ENCODE measurements at places on chromosomes 16 and 17. TPM values are rescaled to one million over a fixed set of nuclear protein-coding genes. Genes with fewer than 3 reads are reported as not detected.

PPP1R1B gene
- 45.7 TPM for total RNA-seq

DNA sequence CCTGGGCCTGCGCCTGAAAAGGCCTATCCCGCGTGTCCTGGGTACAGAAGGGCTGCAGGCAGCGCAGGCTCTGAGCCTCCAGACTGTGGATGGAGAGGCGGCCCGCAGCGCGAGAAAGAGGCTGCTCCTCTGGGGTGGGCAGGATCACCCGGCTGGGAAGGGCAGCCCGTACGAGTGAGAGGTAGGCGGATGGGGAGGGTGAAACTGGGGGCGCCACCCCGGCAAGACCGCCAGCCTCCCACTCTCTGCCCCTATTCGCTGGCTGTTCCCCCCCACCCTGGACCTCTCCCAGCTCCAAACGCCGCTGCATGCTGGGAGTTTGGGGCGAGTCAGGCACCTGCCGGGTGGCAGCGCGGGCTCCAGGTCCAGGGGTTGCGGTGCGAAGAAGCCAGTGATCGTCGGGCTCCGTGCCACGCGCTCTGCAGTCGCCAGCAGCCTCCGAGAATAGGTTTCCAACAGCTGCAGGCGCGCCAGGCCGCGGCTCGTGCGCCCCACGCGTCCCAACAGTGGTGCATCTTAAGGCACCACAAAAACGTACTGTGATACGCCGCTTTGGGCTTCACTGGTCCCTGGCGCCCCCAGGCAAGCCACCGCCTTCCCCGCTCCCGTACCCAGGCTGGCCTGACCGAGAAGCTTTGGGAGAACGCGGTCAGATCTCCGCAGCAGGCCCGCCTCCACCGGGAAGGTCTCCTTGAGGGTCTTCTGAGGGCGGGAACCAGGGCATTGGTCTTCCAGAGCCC, 1.1 kb downstream of the NOXO1 start:
- no peak for DNase-seq

DNA sequence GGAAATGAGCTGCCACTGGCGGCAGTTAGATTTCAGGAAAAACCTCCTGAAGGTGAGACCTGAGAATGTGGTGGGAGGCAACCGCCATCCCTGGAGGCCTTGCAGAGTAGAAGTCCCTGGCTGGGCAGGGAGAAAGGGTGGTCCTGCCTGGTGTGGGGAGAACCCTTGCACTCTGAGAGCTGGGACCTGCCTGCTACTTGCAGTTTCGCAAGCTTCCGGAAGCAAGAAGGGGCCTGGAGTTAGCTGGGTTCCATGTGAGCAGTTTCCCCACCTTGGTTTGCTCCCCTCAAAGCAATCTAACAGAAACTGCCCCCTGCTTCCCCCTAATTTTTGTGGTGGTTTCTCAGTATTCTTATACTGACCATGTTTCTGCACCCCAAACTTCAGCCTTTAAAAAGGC, 6.5 kb downstream of the ZNF629 start:
- DNase-seq = no peak

DNA sequence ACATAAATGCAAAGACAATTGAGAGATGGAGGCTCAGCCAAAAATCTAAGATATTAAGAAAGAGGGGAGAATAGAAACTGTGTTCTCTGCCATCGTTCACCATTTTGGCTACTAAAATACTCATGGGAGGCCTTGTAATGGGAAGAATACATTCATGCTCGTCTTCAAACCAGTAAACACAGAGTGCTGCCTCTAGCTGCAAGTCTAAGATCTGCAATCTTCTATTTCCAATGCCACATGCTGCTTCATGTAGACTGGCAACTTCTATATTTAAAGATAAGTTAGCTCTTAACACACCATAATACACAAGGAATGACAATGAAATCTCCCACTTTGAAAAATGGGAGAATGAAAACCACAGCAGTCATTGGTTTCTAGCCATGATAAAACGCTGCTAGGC, 387.3 kb downstream of the HS3ST3B1 start:
- no peak for DNase-seq

DNA sequence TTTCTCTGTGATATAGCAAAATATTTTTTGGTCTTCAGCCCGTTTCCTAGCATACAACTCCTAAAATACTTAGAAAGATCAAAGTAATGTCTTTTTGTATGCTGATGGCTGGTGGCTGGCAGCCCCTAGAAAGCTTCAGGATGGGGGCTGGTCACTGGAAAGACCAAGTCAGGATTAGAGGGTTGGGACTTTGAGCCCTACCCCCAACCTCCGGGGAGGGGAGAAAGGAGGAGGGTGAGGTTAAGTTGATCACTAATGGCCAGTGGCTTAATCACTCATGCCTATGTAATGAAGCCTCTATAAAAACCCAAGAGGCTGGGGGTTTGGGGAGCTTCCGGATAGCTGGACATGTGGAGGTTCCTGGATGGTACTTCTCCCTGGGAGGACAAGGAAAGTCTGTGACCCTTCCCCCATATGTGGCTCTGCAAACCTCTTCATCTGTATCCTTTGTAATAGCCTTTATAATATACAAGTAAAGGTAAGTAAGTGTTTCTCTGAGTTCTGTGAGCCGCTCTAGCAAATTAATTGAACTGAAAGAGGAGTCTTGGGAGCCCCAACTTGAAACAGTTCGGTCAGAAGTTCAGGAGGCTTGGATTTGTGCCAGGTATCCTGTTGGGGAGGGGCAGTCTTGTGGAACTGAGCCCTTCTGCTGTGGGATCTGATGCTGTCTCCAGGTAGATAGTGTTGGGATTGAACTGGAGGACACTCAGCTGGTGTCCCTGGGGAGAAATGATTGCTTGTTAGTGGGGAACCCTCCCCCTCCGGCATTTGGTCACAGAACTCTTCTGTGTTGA, 3.5 kb downstream of the SLC7A6 start:
- no peak for DNase-seq

DNA sequence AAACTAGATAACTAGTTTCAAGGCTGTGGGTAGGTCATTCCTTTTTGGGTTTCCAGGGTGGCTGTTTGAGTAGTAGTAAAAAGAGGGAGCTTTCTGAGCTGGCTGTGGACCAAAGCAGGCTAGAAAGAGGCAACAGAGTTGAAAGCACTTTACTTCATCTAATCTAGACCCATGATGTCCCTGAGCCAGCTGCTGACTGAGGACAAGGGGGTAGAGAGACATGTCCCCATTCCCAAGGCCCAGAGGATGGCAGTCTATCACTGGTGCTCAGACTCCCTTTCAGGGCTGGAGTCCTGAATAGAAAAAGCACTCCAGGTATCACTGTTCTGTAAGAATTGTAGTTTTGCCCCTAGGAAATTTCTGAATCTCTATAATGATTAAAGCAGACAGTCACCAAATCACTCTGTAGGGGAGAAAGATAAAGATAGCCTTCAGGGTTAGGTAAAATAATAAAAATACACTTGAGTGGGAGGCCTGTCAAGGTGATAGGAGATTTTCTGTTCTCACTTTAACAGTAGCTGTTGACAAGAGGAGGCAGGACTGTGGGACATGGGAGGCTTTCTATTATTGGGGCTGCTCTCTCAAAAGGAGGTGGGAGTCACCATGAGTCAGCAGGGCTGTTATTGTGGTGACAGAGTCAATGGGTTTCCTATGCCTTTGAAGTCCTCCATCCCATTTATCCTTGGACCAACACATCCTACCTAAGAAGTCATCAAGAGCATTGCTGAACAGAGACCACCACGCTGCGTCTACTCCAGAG, 190.2 kb upstream of the MPHOSPH6 start:
- no peak for DNase-seq

IRX3 gene
- 7.0 TPM for total RNA-seq

DNA sequence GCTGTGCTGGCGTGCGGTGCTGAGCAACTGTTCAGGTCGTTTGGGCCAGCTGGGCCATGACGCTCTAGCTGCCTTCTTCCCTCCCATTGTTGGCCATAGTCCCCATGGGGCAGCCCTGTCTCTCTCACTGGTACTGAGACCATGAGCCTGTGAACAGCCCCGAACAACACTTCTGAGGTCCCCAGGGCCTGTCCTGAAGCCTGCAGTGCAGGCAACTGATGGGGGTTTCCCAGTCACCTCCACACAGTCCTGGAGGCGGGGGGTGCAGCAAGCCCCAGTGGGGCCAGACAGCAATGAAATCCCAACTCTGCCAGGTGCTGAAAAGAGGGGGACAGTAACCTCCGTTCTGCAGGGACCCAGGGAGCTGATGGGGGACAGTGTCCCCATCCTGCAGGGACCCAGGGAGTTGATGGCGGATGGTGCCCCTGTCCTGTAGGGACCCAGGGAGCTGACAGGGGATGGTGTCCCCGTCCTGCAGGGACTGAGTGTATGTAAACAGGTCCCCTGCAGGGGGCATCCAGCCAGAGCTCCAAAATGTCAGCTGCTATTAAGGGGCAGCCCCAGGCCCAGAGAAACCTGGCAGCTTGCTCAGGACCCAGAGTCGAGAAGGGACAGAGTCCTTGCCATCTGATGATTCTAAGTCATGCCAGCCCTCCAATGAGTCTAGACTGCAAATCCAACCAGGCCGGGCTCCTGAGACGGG, 30.4 kb downstream of the ENGASE start:
- no peak for DNase-seq

DNA sequence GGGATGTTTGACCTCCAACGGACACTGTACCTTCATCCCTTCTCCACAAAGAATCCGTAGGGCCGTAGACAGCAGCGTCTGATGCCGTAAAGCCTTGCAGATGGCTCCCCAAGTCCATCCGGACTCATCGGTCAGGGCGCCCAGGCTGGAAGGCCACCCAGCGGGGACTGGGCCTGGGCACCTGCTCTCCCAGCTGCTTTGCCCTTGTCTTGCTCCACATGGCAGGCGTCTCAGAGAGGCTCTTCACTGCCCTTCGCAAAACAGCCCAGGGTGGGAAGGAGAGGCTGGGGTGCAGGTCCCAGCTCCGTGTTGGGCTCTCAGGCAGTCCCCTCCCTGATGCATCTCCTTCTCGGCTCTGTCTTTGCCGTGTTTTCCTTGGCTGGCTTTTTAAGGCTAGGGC, 6.2 kb upstream of the RPTOR start:
- DNase-seq = no peak
